ENCODE measurements at places on chromosomes 2 and 18. TPM values are rescaled to one million over a fixed set of nuclear protein-coding genes. Genes with fewer than 3 reads are reported as not detected.
A peak's percentile ranks its signal among the peaks of the same experiment; 100 is the strongest.

AKAIN1 gene
- 0.14 TPM for total RNA-seq

NTSR2 gene
- not detected for total RNA-seq

DYSF gene
- 9.2 TPM for total RNA-seq

DNA sequence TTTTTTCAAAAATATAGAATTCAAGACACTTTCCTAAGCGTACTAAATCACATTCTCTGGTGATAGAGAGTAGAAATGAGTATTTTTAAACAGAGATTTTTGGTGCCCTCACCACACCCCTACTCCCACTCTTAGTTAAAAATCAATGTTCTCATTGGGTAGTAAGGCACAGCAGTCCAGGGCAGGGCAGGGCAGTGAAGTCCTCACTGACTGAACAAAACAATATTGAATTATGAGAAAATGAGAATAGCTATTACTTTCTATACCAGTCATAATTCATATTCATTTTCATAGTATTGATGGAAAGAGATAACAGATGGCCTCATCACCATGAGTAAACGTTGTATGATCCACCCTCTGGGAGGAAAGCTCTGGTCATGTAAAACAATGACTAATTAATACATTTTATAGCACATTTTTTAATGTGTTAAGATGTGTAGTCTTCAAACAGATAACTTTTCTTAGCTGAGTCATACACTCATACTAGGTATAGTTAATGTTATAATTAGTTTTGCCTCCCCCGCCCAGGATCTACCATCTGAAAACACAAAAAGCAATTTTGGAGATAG lies 686.1 kb downstream of the KCNJ3 start:
- H3K4me3 ChIP-seq: no peak overlapping the region
- no peaks in the 10 kb centered on the region for H3K36me3 ChIP-seq
- DNase-seq: no peak

DNA sequence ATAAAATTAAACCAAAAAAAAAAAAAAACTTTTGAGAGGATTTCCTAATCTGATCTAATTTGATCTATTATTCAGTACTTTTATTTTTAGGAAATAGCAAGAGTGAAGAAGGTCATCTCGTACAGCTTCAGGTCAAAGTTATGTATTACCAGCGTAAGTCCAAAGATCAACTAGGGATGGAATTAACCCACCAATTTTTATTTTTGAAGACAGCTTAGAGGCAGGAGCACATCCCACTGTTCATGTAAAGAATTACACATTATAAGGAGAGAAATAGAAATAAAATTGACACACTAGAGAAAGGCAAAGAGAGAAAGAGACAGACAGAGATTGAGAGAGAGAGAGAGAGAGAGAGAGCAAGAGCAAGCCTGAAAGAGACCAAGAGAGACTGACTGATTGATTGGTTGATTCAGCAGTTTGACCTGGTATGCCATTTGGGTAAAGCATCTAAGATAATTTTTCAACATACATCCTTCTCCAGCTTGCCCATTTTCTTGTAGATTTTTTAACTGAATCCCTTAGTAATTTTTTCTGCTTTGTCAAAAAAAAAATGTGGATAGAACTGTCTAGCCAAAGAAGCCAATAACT lies 25.1 kb downstream of the DOCK10 start:
- no peaks in the 10 kb centered on the region for H3K4me1 ChIP-seq
- H3K27me3 ChIP-seq: no peaks in the 10 kb centered on the region
- H3K4me3 ChIP-seq: no peak overlapping the region
- no peak overlapping the region for H3K27ac ChIP-seq

- no peaks in the 10 kb centered on the region for H3K27me3 ChIP-seq
- H3K4me3 ChIP-seq: no peak overlapping the region
- DNase-seq: no peak
- H3K27ac ChIP-seq: peak overlapping the region; percentile 8
These were observed 21.0 kb upstream of the STAT4 start for GRCh38 chr2:191171708-191172355.

DNA sequence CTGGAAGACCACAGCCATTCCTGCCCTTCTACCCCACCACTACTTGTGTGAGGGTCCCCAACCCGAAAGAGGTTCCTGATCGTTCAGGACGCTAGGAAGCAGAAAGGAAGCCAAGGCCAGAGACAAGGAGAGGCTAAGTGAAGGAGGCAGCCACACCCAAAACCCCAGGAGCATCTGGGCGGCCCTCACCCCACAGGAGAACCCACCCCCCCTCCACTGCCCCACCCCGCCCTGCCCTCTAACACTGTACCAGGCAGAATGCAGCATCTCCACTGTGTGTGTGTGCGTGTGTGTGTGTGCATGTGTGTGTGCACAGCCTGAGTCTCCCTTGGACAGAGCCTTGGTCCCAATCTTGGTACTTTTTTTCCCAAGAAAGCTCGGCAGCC lies 207.5 kb upstream of the HAAO start:
- H3K4me1 ChIP-seq: no peaks in the 10 kb centered on the region
- H3K4me3 ChIP-seq: no peak overlapping the region
- no peaks in the 10 kb centered on the region for H3K36me3 ChIP-seq
- no peak for DNase-seq
- no peaks in the 10 kb centered on the region for H3K27me3 ChIP-seq

DNA sequence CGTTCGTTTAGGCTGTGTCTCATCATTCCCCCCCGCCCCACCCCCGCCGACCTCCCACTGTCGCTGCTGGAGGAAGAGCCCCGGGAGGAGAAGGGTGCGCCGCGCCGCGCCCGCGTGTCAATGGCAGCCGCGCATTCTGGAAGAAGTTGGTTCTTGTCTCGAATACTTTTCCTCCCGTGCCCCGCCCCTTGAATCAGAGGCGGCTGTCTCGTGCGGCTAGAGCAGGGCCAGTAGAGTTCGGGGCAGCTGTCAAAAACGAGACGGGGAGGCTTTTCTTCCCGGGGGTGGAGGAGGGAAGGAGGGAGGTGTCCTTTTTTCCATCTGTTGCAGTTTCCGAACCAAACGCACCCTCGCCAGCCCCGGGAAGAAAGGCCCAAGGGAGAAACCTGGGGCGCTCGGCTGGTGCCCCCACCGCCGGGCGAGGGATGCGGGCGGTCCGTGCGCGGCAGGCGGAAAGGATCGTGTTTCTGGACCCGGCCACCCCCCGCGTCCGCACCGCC lies 410 bp upstream of the TGIF1 start:
- H3K27ac ChIP-seq: peak overlapping the region; percentile 97
- peaks cover 47% of the 10 kb centered on the region for H3K4me1 ChIP-seq
- no peaks in the 10 kb centered on the region for H3K36me3 ChIP-seq
- peak; percentile 68 for DNase-seq

- H3K4me3 ChIP-seq: no peak overlapping the region
- H3K27me3 ChIP-seq: no peaks in the 10 kb centered on the region
- no peaks in the 10 kb centered on the region for H3K36me3 ChIP-seq
- no peak for DNase-seq
- H3K4me1 ChIP-seq: no peaks in the 10 kb centered on the region
These were observed 569.2 kb downstream of the METTL4 start for GRCh38 chr18:2002151-2002550.

DNA sequence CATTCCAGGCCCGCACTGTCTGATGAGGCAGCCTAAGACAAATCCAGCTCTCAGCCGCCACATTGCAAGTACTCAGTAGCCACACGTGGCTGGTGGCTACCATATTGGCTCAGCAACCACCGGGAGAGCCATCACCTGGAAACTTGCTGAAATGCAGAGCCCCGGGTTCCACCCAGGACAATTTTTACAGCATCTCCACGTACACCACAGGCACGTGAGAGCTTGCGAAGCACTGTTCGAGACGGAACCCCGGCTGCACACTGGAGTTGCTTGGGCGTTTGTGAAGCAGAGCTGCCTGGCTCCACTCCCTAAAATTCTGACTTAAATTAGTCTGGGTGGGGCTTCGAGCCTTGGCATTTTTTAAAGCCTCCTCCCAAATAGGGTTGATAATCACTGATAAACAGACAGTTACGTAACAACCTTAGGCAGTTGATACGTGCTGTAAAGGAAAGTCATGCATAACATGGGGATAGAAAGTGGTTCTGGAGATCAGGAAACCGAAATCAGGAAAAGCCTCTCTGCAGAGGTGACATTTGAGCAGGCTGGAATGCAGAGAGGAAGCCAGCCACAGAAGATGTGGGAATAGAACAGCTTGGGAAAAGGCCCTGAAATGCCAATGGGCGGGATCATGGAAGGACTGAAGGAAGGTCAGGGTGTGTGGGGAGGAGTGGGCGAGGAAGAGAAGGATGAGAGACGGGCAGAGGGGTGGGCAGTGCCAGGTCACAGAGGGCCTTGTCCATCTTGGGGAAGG lies 6.2 kb downstream of the ASAP2 start:
- H3K27me3 ChIP-seq: peaks cover 13% of the 10 kb centered on the region
- no peaks in the 10 kb centered on the region for H3K4me1 ChIP-seq
- no peaks in the 10 kb centered on the region for H3K36me3 ChIP-seq
- H3K4me3 ChIP-seq: no peak overlapping the region
- no peak for DNase-seq
- no peak overlapping the region for H3K27ac ChIP-seq

DNA sequence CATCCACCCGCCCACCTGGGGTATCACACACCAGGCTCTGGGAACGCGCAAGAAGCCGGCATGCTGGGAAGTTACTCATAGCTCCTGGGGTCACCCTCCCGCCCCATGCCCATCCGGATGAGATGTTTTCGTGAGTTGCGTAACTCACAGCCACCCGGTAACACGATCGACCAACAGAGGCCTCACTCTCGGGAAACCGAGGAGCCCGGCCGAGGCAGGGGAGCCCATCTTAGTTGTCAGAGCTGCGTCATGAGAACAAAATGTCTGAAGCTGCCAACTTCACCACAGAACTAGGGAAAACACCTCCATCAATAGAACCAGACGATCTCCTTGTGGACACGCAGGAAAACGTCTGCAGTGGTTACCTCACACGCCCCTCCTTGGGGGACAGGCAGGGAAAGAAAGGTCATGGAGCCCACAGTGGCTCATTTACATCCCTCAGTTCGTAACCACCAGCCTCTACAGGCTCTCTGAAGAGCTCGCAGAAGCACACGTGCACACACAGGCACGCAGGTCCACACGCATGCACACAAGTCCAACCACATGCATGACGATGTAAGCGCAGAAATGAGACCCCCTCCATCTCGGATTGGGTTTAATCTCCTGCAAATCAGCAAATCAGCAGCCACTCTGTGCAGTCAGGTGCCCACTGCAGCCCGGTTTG lies 26.2 kb downstream of the ADI1 start:
- H3K36me3 ChIP-seq: peaks cover 2% of the 10 kb centered on the region
- no peak overlapping the region for H3K4me3 ChIP-seq
- DNase-seq: no peak
- no peaks in the 10 kb centered on the region for H3K27me3 ChIP-seq
- H3K27ac ChIP-seq: no peak overlapping the region

DNA sequence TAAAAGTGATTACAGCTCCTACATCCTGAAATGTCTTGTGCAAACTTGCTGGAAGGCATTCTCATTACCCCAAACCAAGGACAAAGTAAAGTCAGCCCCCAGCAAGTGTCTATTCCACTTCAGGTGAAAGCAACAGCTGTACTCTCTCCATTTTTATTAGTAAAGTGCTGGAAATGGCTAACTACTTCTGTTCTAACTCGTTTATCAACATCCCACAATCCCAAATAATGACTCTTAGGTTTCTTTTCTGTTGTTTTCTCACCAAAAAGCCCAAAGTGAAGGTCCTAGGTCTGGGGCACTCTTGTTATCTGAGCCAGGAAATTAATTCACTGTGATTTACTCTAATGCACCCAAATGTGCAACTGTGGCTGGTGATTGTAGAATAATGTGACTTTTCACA lies 105.7 kb downstream of the LRRC30 start:
- H3K27me3 ChIP-seq: no peaks in the 10 kb centered on the region
- H3K4me1 ChIP-seq: no peaks in the 10 kb centered on the region
- DNase-seq: no peak
- H3K4me3 ChIP-seq: no peak overlapping the region
- no peak overlapping the region for H3K27ac ChIP-seq

GRCh38 chr18:3554811-3555427 lies 104.9 kb downstream of the TGIF1 start:
- H3K36me3 ChIP-seq: no peaks in the 10 kb centered on the region
- H3K4me3 ChIP-seq: no peak overlapping the region
- no peaks in the 10 kb centered on the region for H3K4me1 ChIP-seq
- H3K27ac ChIP-seq: no peak overlapping the region

GRCh38 chr2:197189426-197190099 lies 121.0 kb downstream of the ANKRD44 start:
- H3K27me3 ChIP-seq: no peaks in the 10 kb centered on the region
- H3K36me3 ChIP-seq: peaks cover 19% of the 10 kb centered on the region
- H3K27ac ChIP-seq: no peak overlapping the region
- peaks cover 12% of the 10 kb centered on the region for H3K4me1 ChIP-seq
- DNase-seq: no peak
- no peak overlapping the region for H3K4me3 ChIP-seq

- no peak overlapping the region for H3K4me3 ChIP-seq
- H3K4me1 ChIP-seq: peaks cover 13% of the 10 kb centered on the region
- no peak for DNase-seq
- no peaks in the 10 kb centered on the region for H3K36me3 ChIP-seq
These were observed 20.0 kb upstream of the TMBIM1 start for GRCh38 chr2:218312267-218312756.

DNA sequence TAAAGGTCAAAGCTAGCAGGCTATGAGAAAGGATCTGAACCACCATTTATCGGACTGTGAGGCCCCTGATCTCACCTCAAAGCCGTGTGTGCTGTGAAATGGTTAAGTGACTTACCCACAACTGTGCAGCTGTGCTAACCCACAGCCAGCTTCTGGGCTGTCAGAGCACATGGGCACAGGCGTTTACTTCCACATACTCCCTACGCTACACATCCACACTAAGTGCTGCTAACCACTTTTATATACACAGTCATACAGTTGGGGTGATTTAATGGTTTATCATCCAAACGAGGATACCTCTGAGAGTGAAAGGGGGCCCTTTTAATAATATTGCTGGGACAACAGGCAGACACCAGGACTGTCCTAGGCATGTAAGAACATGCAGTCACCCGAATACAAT lies 37.3 kb downstream of the CYRIA start:
- no peaks in the 10 kb centered on the region for H3K36me3 ChIP-seq
- no peak overlapping the region for H3K27ac ChIP-seq
- peaks cover 22% of the 10 kb centered on the region for H3K4me1 ChIP-seq
- H3K27me3 ChIP-seq: no peaks in the 10 kb centered on the region

GRCh38 chr2:60068755-60069154 lies 484.7 kb downstream of the BCL11A start:
- no peak overlapping the region for H3K27ac ChIP-seq
- H3K36me3 ChIP-seq: peaks cover 2% of the 10 kb centered on the region
- no peak overlapping the region for H3K4me3 ChIP-seq
